CD4-positive, alpha-beta memory T cell (primary cell): ENCODE measurements at places on chromosomes 2 and 18. TPM values are rescaled to one million over a fixed set of nuclear protein-coding genes. Genes with fewer than 3 reads are reported as not detected.

The TUBA4B gene
- total RNA-seq = not detected

The FOXI3 gene
- not detected for total RNA-seq

The SERPINB12 gene
- not detected for total RNA-seq

The SCYGR4 gene
- not detected for total RNA-seq

The CTAGE1 gene
- total RNA-seq = not detected

The UGT1A4 gene
- total RNA-seq = not detected

The EVX2 gene
- not detected for total RNA-seq

The ACVR1C gene
- 6.3 TPM for total RNA-seq

The LBX2 gene
- total RNA-seq = not detected

The MCEE gene
- total RNA-seq = 27.1 TPM

The CROCC2 gene
- not detected for total RNA-seq

The ACMSD gene
- not detected for total RNA-seq
